ENCODE measurements at places on chromosomes 6 and 20.

DNA sequence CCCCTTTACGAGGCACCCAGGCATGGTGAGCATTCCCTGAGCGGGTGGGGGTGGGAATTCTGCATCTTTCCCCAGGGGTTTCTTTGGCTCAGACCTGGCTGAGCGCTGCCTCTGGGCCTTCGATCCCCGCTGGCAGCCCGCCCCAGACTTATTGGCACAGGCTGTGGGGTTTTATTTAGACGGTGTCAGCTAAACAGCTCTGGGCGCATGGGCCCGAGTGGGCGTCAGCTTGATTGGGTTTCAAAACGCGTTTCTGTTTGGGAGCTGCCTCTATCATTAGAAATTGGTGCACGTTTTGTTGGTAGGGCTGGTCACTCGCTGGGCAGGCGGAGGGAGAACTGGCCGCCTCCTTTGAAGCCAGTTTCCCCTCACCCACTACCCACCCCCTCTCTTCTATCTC is 21.0 kb downstream of the PMEPA1 start:
- no peak for DNase-seq

- no peak for DNase-seq
Measured at GRCh38 chr6:106419900-106420613, 59.5 kb downstream of the CRYBG1 start.

- DNase-seq, result no peak
Measured at GRCh38 chr20:23115822-23116221, 29.7 kb upstream of the CD93 start.

GRCh38 chr20:24723647-24724352 is 225.3 kb upstream of the CST7 start:
- DNase-seq, result no peak

DNA sequence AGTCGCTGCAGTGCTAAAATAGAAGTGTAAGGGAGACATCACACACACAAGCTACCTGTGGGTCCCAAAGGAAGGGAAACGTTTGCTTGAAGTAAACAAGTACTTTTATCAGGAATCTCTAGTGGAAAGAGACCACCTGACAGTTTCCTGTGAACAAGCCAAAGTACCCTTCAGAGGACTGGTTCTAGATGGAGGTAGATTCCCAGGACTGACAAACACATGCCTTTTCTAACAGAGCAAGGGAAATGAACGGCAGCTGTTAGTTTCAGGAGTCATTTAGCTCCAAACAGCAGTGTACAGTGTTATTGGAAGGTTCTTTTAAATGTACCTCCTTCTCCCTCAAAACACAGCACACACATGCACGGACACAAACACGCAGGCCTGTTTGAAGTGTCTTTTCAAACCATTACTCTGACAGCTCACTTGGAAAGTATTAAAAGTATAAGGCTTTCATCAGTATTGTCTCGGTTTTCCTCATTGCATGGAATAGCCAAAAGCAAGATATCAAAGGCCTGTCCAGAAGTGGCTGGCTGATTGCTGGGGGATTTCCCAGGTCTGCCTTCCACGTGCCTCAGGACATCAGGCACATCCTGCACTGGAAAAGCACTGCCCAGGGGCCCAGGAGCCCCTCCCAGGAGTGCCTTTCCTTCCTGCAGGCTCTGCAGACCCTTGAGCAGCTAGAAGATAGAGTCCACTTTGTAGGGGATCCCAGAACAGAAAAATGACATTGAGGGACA is 393.2 kb upstream of the SOX4 start:
- no peak for DNase-seq

- DNase-seq, result no peak
Measured at GRCh38 chr20:49727478-49727877, 13.8 kb upstream of the B4GALT5 start.

DNA sequence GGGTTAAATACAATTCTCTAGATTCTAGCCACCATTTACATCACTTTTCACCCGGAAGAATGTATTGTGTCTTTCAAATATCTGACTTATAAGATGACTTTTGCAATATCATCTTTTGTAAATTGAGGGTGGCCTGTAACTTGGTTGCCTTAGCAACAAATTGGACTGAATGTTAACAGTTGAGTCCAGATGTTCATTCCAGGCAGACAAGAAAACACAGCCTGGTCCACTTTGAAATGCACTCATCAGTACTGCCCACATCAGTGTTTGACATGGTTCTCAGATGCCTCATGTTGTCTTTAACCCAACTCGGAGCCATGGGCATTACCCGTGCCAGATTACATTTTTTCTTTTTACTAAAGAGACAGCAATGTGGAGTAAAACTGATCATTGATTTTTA is 781.6 kb upstream of the CHD6 start:
- DNase-seq, result no peak

- no peak for DNase-seq
Measured at GRCh38 chr20:53946106-53946505, 124.3 kb downstream of the BCAS1 start.

GRCh38 chr6:4935486-4935885 is 68.4 kb downstream of the RPP40 start:
- DNase-seq, result no peak

DNA sequence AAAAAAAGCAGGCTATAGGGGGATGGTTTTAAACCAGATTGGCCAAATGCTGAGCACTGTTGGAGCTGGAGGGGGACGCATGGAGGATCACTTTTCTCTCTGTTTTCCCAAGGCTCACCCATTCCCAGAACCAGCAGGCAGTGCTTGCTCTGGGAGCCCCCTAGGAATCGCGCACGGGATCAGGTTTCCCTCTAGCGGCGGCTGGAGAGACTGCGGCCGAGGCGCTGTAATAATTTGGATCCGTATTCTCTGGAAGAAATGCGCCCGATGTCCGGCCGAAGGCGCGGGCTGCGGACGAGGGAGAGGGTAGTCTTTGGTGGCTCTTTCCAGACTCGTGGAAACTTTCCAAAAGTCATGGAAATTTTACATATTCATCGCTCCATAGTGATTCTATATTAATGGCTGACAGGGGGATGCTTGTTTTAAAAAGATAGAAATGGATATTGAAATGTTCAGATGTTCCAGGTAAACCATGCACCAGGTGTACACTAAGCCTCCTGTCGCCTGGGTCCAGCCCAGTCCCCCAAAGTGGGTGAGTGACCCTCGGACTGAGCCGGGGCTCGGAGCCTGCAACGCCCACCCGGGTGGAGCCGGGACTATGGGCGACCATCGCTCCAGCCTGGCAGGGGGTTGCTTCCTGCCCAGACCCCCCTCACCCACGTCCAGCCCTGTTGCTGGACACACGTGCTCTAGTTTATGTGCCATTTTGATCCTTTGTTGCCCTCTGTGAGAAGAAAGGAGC is 78.7 kb upstream of the PHACTR3 start:
- DNase-seq, result peak; percentile 38

DNA sequence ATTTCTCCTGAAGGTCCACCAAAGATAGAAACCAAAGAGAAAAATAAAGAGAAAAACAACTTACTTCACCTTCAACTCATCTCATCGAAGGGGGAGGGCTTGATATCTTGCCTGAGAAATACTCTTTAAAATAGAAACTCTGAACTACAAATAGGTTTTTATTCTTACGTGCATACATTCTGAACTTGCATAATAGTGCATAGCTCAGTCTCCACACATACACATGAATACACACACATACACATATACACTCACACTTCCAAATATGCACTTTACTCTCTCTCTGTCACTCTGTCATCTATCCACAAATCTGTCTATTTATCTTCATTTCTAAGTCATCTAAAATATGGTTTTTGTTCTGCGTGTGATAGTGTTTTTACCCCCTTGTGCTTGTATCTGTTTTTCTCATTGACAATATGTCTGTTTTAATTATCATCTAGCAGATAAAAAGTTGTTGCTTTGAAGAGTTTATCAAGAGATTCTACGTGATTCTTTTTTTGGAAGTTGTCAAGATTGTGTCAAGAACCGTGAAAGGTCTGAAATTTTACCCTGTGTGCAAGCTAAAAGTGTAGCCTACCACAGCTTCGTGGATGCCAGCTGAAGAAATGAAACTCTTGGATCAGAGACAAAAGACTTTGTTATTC is 468.8 kb downstream of the EPM2A start:
- DNase-seq, result no peak

- no peak for DNase-seq
Measured at GRCh38 chr6:2793534-2794151, 28.4 kb downstream of the WRNIP1 start.

- no peak for DNase-seq
Measured at GRCh38 chr6:76593668-76594067, 521.2 kb upstream of the IMPG1 start.

- DNase-seq, result peak; percentile 65
Measured at GRCh38 chr6:113447088-113447831, 409.9 kb upstream of the MARCKS start.

DNA sequence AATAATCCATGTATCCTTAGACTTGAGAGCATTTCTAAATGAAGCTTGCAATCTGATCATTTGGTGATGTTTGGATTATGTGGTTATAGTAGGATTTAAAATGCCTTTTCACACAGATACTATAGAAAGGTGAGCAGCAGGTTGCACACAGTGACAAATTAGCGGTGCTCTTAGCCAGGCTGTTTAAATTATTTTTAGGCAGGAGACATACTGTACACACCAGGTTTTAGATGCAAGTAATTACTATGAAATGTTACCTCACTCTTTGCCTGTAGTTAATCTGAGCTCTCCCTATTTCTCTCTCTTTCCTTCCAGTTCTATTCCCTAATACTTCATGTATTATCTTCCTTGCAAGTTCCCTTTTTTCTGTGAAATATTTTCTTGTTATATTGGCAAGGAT is 191.7 kb downstream of the RIMS1 start:
- DNase-seq, result no peak

DNA sequence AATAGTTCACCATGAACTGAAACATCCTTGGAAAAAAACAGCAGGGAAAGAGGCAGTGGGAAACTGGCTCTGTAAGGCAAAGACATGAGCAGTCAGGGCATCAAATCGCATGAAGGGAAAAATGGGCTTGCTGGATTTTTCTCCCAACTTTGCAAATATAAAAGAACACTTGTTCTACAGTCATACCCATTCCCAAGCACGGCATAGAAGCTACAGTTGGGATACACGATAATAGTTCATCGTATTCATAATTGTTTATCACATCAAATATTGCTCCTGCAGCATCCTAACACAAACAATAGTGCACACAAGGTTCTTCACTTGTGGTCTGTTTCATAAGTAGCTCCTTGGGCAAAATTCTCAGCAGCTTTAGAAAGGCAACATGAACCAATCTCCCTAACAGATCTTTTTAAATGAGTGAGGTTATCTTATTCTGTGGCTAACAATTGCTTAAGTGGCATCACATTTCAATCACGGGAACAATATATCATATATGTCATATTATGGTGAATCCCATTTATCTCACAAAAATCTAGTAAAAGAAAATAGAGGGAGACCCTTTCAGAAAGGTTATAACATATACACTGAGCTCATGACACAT is 243.9 kb downstream of the PKHD1 start:
- no peak for DNase-seq

GRCh38 chr6:121383478-121383877 is 49.2 kb upstream of the TBC1D32 start:
- no peak for DNase-seq

GRCh38 chr6:15453622-15454021 is 207.8 kb downstream of the JARID2 start:
- DNase-seq, result no peak

DNA sequence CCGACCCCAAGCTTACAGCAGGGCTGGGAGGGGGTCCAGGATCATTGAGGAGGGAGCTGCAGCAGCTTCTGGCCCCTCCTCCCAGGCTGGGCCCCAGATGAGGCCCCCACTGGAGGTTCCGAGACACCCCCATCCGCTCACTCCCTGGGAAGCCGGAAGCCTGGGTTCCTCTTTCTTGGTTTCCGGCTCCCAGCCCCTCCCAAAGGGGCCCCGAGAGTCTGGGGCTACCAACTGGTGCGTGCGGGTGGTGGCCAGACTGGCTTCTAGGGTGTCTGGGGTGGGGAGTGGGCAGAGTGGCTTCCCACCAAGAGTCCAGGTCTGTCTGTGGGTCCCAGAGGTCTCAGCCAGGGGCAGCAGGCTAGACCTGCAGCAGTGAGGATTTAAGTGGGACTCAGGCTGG is 2.2 kb downstream of the RGS19 start:
- DNase-seq, result no peak

GRCh38 chr6:25060522-25060921 is 124.8 kb upstream of the RIPOR2 start:
- no peak for DNase-seq

- no peak for DNase-seq
Measured at GRCh38 chr20:13687815-13688214, 49.1 kb upstream of the TASP1 start.

- peak; percentile 30 for DNase-seq
Measured at GRCh38 chr6:98944598-98945081, 3.1 kb downstream of the FBXL4 start.

DNA sequence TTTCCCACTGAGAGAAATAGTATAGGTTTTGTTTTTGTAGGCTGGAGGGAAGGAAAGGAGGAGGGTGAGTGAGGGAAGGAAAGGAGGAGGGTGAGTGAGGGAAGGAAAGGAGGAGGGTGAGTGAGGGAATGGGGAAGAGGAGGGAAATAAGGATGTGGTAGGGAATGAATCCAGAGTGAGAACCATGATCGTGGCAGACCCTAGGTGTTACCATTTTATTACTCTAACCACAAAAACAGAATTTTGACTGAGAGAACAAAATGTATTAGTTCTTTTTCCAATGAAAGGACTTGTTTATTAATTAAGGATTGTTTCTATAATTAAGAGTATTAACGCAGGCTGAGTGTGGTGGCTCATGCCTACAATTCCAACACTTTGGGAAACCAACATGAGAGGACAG is 16.4 kb downstream of the SSR1 start:
- no peak for DNase-seq
